ENCODE measurements at places on chromosomes 16 and 17. TPM values are rescaled to one million over a fixed set of nuclear protein-coding genes. Genes with fewer than 3 reads are reported as not detected.

Gene CRISPLD2
- total RNA-seq: 5.8 TPM

Gene TSPOAP1
- total RNA-seq: 0.87 TPM

Gene MYO1C
- 120 TPM for total RNA-seq

Gene DHRS7C
- total RNA-seq: not detected

Gene TBC1D3E
- total RNA-seq: not detected

Gene NPIPA2
- not detected for total RNA-seq

Gene CD300E
- not detected for total RNA-seq

- no peak for DNase-seq
Observed at GRCh38 chr17:55347341-55347740, 74.3 kb downstream of the MMD start.

- no peak for DNase-seq
Observed at GRCh38 chr17:44830359-44831288, 537 bp upstream of the GJC1 start.

DNA sequence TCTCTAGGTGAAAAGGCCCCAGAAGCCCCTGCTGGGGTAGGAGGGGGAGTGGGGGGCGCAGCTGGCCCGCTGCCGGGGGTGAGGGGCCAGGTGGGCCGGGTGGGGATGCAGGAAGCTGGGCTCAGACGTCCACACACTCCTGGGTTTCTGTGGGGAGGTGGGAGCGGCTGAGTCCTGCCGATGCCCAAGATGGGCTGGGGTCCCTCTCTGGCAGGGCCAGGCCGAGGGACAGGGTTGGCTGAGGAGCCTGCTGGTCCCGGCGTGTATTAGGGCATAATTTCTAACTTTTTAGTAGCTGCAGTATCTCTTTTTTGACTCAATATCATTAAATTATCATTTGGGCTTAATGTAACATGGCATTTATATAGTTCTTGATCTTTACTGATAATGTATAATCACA, 121.4 kb upstream of the CORO6 start:
- DNase-seq: no peak

GRCh38 chr17:73058022-73058421, 34.5 kb downstream of the SLC39A11 start:
- no peak for DNase-seq

GRCh38 chr17:58358408-58359172, 6.6 kb upstream of the SUPT4H1 start:
- no peak for DNase-seq

DNA sequence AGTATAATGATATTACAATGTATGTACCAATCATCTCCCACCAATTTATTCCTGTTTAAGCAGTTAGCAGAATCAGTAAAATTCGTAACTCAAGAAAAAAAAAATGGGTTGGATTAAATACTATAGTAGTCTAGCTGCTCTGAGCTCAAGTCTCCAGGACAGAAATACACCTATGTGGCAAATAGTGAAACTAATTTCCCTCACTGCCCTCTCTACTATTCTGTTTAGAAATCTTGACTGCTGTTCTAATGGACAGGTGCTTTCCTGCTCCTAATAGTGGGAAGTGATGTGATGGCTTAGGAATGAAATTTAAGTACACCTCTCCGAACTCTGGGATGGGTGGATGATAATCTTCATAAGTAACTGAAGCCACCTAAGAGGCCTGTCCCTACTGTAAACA, 175.7 kb downstream of the KCNJ2 start:
- no peak for DNase-seq

DNA sequence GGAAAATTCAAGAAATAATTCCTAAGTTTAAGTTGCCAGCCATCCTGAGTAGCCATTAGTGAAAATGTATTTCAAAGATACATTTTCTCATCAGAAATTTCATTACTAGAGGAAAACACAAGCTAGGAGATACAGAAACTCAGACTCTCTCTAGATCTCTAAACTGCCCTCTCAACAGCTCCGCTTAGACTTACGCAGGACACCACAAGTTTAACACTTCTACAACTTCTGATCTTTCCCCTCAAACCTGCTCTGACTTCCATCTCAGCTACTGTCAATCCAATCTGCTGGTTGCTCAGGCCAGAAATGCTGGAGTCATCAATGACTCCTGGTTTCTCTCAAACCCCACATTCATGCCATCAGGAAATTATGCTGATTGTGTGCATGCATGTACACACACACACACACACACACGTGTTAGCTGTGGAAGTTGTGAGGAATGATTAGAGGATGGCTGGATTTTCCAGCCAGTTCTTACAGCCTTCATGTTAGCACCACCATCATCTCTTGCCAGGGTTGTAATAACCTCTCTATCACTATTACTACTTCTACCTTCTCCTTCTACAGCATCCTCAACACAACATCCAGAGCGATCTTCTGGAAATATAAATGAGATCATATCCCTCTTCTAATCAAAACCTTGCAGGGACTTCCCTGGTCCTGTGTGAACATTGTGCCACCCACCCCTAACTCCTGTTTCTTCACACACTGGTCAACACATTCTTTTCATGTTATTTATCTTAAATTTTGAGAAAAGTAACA, 47.1 kb downstream of the COX10 start:
- no peak for DNase-seq

DNA sequence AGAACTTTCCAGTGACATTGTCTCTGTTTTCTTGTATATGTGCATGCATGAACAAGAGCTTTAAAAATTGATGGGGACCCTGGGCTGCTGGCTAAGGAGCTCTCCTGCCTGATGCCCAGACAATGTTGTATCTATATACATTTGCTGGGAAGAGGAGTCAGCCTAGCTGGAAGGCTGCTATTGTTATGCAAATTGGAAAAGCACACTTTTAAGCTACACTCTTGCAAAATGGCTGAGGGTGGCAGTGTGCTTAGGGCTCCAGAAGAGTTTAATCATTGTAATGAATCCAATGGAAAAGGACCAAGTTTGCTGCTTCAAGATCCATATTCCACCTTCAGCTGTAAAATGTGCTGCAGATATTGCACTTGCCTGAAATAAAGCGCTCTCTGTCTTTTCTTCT, 171.8 kb downstream of the PRKCA start:
- no peak for DNase-seq

GRCh38 chr16:31472709-31473203, 804 bp downstream of the TGFB1I1 start:
- DNase-seq: no peak
